Coronary artery (tissue), 2 donors: ENCODE measurements at places on chromosomes 7 and 10.

- DNase-seq = no peak
These were observed 236.4 kb upstream of the GPR26 start for GRCh38 chr10:123429706-123430221.

DNA sequence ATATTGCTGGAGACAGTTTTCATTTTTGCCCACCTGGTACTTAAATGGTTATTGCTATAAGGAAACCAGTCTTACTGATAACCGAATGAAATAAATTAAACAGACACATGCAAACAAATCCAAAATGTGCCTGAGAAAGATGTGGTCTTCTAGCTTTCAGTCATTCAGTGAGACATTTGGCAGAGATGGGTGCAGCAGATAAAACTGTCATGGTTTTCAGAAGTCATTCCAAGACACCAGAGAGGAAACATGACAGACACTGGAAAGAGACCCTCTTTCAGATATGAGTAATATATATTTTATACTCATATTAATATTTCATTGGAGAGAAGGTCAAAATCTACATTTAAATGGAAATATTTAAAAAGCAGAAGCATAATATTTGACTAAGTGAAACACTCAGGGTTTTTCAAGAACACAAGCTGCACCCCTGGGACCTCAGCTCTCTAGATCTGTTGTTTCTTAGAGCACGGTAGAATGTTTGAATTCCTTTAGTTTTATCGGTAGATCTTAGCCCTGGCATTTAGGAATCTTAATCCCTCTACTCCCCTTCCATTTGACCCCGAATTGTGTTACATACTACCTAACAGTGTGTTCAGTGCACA is 246.1 kb downstream of the AUTS2 start:
- no peak for DNase-seq

- no peak for DNase-seq
These were observed 108.3 kb upstream of the HDAC9 start for GRCh38 chr7:18387191-18387735.

DNA sequence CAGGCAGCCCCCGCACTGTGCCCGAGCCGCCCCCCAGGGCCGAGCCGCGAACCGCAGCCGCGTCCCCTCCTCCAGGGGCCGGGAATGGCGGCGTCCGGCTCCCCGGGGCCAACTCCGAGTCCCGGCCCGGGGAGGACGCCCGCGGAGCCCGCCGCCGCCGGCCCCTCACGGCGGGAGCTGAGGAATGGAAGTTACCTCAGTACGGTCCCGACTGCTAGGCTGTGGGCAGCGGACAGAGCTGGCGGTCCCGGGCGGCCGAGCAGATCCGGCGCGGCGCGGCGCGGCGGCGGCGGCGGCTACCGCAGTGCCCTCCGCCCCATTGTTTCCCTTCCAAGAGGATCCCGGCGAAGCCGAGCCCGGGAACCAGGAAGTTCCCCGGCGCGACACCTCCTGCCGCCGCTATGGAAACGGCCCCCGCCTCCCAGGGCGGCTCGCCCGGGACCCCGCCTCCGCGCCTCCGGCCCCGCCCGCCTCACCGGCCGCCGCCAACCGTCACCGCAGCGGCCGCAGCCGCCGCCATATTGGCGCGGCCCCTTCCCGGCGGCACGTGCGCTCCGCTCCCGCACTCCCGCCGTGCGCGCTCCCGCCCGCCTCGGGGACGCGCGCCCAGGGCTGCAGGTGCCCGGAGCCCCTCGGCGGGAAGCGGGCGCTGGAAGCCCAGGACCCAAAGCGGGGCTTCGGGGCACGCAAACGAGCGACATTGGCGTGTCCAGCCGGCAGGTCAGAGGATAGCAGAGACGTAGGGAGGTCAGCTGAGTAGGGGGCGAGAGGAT is at the start of gene USP6NL:
Gene USP6NL (minus strand): TSS at position 403 of the 773 bp plus-strand sequence. CDS start 14,016 bp downstream, outside the sequence.
- DNase-seq = peak; percentile 90

DNA sequence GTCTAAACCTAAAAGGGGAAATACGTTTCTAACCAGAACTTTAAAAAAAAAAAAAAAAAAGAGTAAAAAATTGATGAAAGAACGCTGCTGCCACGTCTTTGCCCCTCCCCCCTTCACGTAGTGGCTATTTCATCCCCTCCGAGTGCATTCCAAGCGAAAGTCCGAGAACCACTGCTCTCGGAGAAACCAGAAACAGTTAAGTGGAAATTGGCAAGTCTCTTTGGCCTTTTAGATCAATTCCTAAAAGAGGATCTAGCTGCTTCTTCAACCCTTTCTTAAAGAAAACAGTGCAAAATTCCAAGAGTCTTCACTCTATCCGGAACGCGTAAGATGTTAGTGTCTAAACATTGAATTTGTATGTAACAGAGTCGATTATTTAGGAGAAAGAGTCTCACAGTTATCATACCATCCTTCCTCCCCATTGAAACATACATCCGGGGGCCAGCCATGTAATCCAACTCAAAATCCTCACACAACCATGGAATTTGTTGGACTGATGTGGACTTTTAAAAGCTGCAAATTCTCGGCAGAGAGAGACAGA is 1.1 kb downstream of the P4HA1 start:
- no peak for DNase-seq

- no peak for DNase-seq
These were observed 59.0 kb upstream of the EN2 start for GRCh38 chr7:155398944-155399343.

- DNase-seq = no peak
These were observed 38.0 kb downstream of the WIPI2 start for GRCh38 chr7:5228066-5228465.

- DNase-seq = no peak
These were observed 123.7 kb downstream of the NSUN6 start for GRCh38 chr10:18527687-18528086.

- peak; percentile 41 for DNase-seq
These were observed 273.7 kb downstream of the GLRX3 start for GRCh38 chr10:130409931-130410330.

DNA sequence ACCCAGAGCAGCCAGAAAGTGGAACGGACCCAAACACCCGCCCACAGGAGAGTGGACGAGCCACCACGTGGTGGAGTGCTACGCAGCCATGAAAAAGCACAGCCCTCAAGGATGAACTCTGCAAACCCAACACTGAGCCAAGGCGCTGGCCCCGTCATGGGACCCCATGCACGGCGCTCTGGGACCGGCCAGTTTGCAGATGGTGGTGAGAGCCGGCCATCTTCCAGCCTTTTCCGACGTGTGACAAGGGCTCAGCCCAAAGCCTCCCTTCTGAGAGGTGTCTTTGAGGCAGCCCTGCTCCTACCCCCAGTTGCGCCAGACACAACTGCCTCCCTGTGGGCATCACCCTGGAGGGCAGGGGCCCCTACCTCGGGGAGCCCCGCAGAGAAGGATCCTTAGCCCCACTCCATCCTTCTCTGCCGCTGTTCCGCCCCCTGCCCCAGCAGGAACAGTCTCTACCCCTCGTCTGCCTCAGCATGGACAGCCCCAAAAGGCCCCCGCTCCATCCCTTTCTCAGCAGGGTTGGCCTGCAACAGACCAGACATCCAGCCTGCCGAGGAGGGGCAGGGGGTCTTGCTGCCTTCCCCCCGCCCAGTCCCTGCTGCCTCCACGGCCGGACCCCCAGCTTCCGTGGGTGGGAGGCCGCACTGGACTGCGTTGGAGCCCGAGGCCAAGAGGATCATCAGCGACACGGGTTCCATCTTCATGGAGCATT is 75.7 kb downstream of the MICALL2 start:
- DNase-seq = no peak

DNA sequence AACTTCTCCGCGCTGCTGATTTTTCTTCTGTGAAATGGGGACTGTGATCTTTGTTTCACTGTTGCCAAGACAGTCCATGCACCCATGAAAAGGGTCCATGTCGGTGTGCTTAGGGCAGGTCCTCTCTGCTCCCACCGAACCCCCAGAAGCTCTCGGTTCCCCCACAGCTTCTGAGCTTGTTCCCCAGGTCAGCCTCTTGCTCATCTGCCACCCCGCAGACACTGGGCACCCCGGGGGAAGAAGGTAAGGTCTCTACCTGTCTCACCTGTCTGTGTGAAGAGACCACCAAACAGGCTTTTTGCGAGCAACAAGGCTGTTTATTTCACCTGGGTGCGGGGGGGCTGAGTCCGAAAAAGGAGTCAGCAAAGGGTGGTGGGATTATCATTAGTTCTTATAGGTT is 66.2 kb upstream of the NANOS1 start:
- DNase-seq = peak; percentile 31

DNA sequence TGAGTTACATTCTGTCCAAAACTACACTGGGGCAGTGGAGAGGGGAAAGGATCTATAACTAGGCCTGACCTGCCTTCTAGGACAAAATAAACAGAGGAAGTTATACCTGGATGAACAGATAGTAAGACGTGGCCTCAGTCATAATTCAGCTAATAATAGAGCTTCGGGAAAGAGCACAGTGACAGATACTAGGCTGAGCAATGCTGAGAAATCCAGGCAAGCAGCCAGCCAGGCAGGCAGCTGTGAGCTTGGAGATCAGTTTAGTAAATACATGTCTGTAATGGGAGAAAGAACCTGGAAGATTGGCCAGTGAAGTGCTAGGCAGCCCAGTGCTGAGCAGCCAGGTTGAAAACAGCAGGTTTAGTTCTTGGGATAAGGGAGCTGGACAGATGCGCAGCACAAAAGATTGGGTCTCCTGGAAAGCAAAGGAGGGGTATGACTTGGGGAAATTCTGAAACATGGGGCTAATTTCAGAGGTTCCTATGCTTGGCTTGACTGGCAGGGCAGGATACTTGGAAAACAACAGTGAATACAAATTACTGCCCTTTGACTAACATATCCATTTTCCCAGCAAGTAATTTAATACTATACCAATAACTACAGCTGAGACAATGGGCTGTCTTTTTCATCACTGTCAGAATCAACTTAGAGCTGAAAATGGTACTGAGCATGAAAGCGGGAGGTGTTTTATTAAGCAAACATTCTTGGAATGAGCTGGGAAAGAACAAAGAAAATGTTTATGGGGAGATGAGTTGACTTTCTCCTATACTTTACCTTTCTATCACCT is 140.8 kb downstream of the DGKB start:
- DNase-seq = no peak

DNA sequence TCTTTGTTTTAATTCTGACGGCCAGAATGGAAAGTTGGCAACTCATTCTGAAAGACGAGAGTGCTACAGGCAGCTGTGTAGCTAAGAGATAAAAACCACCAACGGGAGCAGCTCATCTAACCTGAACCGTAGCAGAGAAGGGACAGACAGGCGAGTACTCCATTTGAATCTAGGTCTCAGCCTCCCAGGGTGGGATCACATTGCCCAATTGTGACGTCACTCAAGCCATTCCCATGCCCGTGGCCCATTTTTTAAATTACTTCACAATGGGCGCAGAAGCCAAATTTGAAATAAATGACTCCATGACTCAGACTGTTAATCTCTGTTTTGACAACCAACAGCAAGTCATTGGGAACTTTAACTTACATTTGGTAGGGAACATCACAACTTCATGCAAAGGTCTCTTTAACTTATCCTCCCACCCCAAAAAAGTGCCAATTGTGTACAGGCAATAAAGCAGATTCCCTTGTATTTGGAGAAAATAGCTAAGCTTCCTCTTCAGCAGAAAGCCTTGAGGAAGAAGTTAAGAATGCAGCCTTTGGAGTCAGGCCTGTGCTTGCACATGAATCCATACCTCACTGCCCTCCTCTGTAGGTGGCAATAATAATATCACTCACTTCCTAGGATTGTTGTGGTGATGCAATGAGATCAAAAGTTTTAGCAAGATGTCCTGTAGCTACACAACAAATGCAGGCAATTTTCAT is 93.2 kb upstream of the KIF5B start:
- peak; percentile 87 for DNase-seq

DNA sequence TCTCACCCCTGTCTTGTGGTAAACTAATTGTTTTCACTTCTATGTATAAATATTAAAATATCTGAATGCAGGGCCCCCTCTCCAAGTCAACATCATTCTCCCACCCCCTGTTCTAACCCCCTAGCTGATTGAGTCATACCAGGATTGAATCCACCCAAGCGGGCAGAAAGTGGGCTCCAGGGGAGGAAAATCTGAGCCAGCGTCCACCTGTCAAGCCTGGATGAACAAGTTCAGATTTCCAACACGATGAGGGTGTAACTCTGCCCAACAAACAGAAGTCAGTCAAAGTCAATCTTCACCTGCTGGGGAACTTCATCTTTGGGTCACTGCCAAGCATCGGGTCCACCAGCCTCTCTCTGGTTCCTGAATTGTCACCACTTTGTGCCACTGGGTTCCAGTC is 162.9 kb upstream of the CELF2 start:
- no peak for DNase-seq

DNA sequence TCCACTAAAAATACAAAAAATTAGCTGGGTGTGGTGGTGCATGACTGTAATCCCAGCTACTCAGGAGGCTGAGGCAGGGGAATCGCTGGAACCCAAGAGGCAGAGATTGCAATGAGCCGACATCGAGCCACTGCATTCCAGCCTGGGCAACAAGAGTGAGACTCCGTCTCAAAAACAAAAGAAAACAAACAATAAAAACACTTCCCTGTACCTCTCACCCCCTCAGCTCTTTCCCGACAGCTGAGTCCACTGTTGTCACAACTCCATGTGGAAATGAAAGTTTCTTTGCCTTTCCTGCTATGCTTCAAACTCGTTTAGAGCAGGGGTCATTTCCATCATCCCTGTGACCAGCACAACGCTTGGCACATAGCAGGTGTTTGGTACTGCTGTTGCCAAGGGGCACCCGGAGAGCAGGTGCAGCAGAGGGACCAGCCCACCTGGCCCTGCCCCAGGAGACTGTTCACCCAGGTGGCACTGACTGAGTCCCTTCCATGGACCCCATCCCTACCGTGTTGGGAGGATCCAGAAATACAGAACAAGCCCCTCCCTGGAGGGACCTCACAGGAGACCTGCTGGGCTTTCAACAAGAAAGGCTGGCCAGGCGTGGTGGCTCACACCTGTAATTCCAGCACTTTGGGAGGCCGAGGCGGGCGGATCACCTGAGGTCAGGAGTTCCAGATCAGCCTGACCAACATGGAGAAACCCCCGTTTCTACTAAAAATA is 4.9 kb downstream of the TMEM130 start:
- DNase-seq = no peak

DNA sequence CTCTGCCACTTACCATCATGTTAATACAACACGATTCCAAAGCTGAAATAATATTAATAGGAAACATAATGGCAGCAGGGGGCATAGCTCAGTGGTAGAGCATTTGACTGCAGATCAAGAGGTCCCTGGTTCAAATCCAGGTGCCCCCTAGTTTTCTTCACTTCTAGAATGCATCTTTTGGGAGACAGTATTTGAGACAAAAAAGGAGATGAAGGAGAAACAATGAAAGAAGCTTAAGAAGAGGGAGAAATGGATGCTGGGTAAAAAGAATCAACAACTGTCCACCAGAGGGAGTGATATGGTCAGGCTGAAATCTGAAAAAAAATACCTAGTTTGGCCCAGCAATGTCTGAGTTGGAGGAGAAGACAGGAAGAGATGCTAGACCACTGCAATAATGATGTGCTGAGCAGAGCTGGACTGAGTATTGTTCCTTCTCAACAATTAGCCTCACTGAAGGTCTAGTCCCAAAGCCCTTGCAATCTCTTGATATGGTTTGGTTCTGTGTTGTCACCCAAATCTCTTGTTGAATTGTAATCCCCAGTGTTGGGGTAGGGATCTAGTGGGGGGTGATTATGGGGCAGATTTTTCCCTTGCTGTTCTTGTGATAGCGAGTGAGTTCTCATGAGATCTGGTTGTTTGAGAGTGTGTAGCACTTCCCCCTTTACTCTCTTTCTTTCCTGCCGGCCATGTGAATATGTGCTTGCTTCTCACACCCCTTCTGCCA is 48.3 kb downstream of the ZNF783 start:
- no peak for DNase-seq
